ENCODE measurements at places on chromosomes 11 and 22. TPM values are rescaled to one million over a fixed set of nuclear protein-coding genes. Genes with fewer than 3 reads are reported as not detected.
A peak's percentile ranks its signal among the peaks of the same experiment; 100 is the strongest.

ALX4 gene
- 6.4 TPM for polyA plus RNA-seq

CD248 gene
- polyA plus RNA-seq = not detected

PLA2G3 gene
- not detected for polyA plus RNA-seq

FCHSD2 gene
- polyA plus RNA-seq = 10.5 TPM

LINC01488 gene
- 0.05 TPM for polyA plus RNA-seq

APOA5 gene
- polyA plus RNA-seq = not detected

HBG2 gene
- not detected for polyA plus RNA-seq

MYBPC3 gene
- 0.05 TPM for polyA plus RNA-seq

FOLR1 gene
- polyA plus RNA-seq = 0.08 TPM

KRTAP5-8 gene
- not detected for polyA plus RNA-seq

DMC1 gene
- polyA plus RNA-seq = 6.1 TPM

KCNQ1 gene
- 0.13 TPM for polyA plus RNA-seq

DNA sequence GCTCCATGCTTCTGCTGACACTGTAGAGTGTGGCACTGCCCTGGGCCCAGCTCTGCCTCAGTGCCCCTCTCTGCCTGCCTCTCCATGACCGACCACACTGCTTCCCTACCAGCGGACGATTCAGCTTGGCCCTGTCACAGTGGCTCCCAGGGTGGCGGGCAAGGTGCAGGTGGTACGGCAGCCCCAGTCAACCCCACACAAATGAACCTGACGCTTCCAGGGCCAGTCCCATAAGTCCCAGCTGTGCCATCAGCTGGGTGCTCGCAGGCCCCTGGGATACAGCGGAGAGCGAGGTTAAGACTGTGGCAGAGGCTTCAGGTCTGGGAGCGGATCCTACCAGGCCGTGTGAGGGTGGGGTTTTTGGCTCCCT is 134.8 kb downstream of the LDLRAD3 start:
- no peak for DNase-seq

DNA sequence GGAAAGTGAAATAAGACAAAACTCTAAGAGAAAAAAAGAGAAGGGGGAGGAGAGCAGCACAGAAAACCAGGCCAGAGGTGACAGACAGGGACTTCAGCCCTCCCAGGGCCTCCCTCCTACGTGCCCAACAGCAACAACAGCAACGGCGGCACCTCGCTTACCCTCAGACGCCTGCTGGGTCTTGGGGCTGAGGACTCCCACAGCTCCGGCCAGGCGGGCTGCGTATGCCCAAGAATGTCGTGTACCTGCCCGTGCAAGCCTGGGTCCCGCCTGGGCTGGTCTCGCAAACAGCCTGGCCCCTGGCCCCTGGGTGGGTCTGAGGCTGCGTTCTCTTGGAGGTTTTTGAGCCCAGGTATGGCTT is 30.5 kb downstream of the ARAP1 start:
- DNase-seq = no peak

- no peak for DNase-seq
Measured at GRCh38 chr22:18980829-18981228, 44.7 kb upstream of the PRODH start.

DNA sequence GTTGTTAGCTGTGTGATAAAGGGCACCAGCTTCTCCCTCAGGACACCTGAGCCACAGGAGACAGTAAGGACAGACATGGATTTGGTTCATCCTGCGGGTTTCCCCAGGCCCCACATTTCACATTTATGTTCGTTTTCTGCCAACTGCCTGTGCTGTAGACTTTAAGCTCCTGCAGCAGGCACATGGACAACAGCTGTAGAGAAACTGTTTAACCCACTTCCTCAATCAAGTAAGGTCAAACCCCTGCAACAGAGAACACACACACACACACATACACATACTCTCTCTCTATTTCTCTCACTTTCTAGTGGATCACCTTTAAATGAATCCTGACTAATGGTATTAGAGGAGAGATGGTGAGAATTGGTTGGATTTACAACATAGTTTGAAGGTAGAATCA is 90.7 kb downstream of the C11orf87 start:
- DNase-seq = no peak

GRCh38 chr11:64437426-64437825 is 78.5 kb downstream of the RPS6KA4 start:
- no peak for DNase-seq

- DNase-seq = peak; percentile 78
Measured at GRCh38 chr11:66743271-66743968, 14.4 kb upstream of the SPTBN2 start.

DNA sequence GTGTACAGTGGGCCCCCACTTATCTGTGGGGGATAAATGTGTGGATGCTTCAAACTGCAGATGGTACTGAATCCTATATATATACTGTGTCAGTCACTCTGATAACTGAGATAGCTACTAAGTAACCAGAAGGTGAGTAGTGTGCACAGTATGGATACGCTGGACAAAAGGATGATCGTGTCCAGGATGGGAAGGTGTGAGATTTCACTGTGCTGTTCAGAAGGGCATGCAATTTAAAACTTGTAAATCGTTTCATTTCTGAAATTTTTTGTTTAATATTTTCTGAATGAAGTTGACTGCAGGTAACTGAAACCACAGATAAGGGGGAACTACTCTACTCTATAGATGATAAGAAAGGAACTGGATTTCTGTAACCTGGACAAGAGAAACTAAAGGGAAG is 52.1 kb upstream of the SESN3 start:
- DNase-seq = no peak

- no peak for DNase-seq
Measured at GRCh38 chr11:82792319-82792718, 58.7 kb upstream of the FAM181B start.

DNA sequence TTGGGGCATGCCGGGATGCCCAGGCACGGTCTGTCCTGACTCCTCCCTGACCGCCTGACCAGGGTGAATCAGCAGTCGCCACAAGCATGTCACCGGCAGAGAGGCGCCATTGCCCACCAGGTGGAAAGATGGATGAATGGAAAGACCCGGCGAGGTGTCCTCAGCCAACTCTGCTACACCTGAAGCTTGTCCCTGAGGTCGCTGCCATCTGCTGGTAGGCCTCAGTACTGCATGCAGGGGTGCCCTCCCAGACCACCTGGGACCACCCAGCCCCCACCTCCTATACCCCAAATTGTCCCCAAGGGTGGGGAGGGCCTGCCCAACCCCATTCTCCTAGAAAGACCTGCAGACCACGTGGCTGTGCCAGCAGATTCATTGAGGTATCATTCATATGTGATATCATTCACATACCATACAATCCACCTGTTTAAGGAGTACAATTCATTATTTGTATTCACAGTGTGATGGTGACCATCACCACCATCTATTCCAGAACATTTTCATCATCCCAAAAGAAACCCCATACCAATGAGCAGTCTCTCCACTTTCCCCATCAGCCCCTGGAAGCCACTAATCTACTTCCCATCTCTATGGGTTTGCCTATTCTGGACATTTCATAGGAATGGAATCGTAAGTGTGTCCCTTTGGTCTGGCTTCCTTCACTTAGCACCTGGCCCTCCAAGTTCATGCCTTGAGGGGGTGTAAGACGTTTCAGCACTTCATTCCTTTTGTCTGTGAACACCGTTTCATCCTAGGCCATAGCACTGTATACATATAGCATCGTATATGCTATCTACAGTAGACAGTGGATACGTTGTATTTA is 17.5 kb downstream of the FGF3 start:
- DNase-seq = no peak

DNA sequence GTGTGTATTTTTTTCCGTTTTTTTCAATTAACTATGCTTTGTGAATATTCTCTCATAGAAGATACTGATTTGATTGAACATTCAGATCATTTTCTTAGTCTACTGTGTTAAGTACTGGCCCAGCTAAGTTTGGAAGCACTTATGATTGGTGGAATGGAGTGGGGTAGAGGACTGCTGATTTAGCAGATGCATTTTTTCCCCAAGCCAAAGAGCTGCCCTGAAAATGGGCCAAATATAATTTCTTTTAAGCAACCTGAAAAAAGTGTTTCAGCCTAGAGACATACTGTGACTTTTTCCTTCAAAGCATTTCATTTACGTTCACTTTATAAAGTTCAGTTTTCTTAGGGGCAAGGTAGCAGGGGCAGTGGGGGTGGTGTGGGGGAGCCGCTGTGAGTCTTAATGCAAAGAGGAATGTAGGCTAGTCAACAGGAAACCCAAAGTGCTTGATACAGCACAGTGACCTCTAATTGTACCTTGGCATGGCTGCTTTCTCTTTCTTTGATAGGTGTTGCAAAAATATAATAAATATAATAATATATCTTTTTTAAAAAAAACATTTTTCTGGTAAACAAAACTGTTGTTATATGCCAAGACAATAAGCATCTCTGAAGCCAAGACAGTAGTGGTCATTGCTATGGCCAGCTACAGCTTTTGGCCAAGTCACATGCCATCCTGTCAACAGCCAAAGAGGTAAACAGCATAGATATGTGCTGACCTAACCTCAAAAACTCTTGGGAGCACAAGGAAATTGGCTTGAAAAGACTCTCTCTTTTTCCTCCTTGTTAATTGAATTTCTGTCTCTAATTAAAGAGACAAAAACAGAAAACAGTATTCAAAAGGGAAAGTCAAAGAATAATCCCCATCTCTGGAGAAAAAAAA is 58.8 kb downstream of the LIF start:
- no peak for DNase-seq

DNA sequence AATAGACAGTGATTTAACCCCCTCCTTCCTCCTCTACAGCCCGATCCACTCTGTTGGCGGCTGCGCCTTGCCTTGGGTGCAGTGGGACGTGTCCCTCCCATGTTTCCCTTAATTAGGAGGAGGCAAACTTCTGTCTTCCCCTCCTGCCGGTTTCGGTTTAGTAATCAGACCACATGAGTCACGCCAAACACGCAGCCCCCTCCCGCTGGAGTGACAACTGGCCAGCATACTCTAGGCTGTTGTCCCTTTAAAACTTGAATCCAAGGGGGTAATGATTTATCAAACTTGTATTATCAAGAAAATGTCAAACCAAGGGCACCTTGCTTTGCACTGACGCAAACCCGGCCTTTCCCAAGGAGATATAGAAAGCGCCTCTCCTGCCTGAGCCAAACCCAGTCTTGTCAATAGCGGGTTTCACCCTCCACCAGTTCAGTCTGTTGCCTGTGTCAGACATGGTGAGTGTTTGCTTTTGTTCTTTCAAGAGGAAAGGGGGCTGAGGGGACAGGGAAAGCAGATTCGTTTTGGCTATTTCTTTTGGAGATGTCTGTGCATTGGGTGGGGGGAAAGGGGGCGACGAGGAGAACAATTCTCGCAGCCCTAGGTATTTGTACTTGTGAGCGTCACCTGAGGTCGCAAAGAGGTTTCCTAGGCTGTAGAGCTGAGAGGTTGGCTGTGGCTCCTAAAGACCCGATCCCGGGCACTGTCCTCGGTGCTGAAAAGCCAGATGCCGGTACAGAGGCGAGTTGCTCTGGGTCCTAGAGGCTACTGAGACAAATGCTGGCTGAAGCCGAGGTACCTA is at the start of gene SLC6A5:
TSS of gene SLC6A5 (plus strand) at position 388 of the 799 bp plus-strand sequence. CDS start at position 453, 65 bp downstream.
- peak; percentile 36 for DNase-seq

DNA sequence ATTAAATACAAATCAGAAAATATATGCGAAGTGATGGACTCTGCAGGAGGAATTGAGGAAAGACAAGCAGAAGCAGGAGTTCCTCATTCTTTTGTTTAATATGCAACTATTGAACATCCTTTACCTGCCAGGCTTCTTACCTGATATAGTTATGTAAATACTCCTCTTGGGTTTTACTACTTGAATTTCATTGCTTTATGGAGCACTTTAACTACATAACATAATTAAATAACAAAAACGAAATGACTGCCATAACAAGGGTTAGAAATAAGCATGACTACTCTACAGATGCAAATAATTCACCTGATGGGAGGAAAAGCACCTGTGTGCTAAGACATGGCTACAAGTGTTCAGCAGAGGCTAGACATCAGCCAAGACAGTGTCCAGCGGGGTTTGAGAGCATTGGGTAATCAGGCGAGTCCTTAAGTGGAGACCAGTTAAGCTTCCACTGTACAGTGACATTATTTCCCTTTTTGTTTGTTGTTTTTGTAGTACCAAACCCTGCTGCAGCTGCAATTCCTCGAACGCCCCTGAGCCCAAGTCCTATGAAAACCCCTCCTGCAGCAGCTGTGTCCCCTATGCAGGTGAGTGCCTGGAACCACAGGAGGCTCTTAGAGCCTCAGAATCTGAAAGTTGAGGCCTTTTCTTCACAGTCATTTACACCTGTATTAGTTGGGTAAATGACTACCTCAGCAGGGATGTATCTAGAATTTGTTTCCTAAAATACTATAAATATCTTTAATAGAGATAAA is 67.4 kb downstream of the SPECC1L start:
- no peak for DNase-seq

GRCh38 chr11:131511794-131512193 is 141.4 kb downstream of the NTM start:
- peak; percentile 9 for DNase-seq

GRCh38 chr11:118928870-118929500 is 3.3 kb upstream of the BCL9L start:
- no peak for DNase-seq

- no peak for DNase-seq
Measured at GRCh38 chr11:124172101-124172500, 11.0 kb upstream of the OR10D3 start.

GRCh38 chr11:123168241-123168640 is 26.8 kb downstream of the CLMP start:
- no peak for DNase-seq

GRCh38 chr22:29842740-29843139 is 4.7 kb upstream of the ASCC2 start:
- peak; percentile 53 for DNase-seq

GRCh38 chr11:115497303-115497702 is 6.9 kb downstream of the CADM1 start:
- no peak for DNase-seq

DNA sequence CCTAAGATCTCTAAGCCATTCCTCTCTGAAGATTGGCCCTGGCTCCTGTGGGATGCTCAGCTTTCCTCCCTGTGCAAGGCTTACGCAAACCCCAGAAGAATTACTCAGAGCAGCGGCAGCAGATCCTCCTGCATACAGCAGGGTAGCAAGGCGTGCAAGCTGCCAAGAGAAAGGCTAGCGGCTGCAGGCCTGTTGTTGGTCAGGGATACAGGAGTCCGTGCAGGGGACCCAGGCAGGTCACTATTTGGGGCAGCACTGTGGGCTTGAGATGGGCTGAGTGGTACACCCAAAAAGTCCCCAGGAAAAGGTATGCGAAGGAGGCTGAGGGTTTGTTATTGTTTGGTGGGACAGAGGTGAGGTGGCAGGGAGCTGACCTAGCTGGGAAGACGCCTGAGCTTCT is 1.5 kb downstream of the GLB1L2 start:
- no peak for DNase-seq

- DNase-seq = no peak
Measured at GRCh38 chr11:120827198-120827597, 196.7 kb upstream of the TBCEL start.

GRCh38 chr22:49570032-49570848 is 257.4 kb downstream of the BRD1 start:
- no peak for DNase-seq

All from A549 (cell line).